ENCODE measurements at places on chromosomes 13 and 19. TPM values are rescaled to one million over a fixed set of nuclear protein-coding genes. Genes with fewer than 3 reads are reported as not detected.

The LILRB5 gene
- 48.7 TPM for total RNA-seq

GRCh38 chr13:46831588-46832194, 34.7 kb upstream of the ESD start:
- no peak for DNase-seq

The ZNF792 gene
- 13.5 TPM for total RNA-seq

The DHX34 gene
- 8.9 TPM for total RNA-seq

The LIPE gene
- 12.1 TPM for total RNA-seq

DNA sequence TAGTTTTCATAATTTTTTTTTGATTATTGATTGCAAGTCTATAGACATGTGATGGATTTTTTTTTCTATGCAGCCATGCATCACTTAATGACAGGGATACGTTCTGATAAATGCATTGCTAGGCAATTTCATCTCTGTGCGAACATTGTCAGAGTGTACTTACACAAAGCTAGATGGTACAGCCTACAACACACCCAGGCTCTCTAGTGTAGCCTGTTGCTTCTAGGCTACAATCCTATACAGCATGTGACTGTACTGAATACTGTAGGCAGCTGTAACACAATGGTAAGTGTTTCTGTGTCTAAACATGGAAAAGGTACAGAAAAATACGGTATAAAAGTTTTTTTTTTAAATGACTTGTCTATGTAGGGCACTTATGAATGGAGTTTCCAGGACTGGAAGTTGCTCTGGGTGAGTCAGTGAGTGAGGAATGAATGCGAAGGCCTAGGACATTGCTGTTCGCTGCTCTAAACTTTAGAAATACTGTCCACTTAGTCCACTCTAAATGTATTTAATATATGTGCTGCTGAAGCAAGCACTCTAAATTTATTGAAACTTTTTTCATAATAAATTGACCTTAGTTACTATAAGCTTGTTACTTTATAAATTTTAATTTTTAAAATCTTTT, 20.3 kb downstream of the SPATA13 start:
- no peak for DNase-seq

- DNase-seq = no peak
These were observed 61.0 kb downstream of the TPT1 start for GRCh38 chr13:45280011-45280410.

GRCh38 chr19:39676004-39676403, 20.3 kb downstream of the LGALS16 start:
- DNase-seq = no peak

DNA sequence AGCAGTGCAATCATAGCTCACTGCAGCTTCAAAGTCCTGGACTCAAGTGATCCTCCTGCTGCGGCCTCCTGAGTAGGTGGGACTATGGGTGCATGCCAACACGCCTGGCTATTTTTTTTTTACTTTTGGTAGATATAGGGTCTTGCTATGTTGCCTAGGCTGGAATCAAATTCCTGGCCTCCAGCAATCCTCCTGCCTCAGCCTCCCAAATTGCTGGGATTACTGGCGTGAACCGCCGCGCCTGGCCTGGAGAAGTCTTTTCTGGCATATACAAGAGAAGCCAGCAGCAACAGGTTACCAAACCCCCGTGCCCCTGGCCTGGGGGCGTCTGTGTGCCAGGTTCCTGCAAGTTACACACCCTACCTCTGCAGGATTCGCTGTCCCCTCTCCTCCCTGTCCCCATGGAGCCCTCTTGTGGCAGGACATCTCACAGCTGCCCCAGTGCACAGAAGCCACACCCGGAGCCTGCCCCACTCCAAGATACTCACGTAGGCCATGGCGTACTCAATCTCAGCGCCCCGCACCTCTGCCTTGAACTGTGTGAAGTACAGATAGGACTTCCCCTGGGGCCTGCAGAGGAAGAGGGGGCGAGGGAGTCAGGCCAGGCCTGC, 9.9 kb downstream of the MYDGF start:
- DNase-seq = no peak

The GZMM gene
- 0.54 TPM for total RNA-seq

The EID2B gene
- total RNA-seq = 3.2 TPM

DNA sequence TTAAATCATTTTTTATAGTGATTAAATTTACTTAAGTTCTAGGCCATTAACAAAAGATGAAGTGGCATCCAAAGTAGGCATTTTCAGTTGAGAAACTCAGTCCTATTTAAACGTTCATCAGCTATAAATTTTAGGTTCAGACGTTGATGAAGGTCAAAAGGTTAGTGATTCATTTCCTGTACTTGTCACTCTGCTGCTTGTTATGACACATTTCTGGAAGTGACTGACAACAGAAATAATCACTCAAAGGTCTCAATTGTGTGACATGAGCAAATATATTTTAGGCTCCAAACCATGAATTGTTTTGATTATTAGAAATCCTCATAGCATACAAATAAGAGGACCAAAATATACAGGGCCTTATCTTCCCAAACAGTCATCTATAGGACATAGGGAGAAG, 10.3 kb upstream of the EDNRB start:
- no peak for DNase-seq

GRCh38 chr13:106623799-106624460, 56.0 kb upstream of the ARGLU1 start:
- DNase-seq = no peak
